Activated CD4-positive, alpha-beta T cell treated with anti-CD3 and anti-CD28 coated beads, Interleukin-2, amount 50 U/mL, for 1 hour (primary cell): ENCODE measurements at places on chromosomes 11 and 22.
A peak's percentile ranks its signal among the peaks of the same experiment; 100 is the strongest.

GRCh38 chr11:127345819-127346459 is 345.4 kb upstream of the KIRREL3 start:
- peak; percentile 6 for DNase-seq

DNA sequence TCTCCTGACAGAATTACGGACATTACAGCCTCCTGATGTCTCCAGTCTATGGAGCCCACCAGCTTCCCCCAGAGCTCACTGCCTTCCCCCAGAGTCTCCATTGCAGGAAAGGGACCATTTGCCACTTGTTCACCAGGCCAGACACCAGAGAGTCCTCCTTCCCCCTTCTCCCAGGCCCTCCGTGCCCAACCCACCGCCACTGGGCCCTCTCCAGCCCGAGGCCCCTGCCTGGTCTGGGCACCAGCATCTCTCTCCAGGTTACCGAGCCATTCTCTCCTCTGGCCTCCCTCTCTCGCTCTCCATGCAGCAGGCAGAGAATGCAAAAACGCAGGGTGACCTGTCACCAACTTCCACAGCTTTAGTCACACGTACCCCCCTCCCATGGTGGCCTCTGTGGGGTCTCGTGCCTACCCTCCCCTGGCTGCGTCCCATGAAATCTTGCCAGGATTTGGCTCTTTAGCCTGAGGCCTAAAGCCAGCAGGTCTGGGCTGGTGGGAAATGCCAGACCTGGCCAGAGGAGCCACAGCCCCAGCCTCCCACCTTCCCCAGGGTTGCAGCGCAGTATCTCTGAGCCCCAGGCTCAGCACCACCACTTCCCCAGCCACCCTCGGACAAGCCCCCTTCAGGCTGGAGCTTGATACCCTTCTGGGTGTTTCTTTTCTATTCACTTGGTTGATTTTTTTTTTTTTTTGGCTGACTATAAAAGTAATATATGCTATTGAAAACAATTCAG is 6.8 kb upstream of the SERPINH1 start:
- DNase-seq = no peak

GRCh38 chr11:112929432-112929831 is 31.8 kb upstream of the NCAM1 start:
- DNase-seq = no peak

DNA sequence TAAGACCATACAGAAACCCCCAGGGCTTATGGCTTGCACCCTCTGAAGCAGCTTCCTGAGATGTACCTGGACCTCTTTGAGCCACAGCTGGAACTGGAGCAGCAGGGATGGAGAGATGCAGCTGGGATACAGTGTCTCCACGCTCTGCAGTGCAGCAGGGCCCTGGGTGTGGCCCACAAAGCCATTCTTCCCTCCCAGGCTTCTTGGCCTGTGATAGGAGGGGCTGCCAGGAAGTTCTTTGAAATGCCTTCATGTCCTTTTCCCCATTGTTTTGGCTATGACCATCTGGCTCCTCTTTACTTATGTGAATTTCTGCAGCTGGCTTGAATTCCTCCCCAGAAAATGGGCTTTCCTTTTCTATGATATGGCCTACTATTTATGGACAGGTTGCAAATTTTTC is 37.1 kb upstream of the RAB38 start:
- DNase-seq = no peak

DNA sequence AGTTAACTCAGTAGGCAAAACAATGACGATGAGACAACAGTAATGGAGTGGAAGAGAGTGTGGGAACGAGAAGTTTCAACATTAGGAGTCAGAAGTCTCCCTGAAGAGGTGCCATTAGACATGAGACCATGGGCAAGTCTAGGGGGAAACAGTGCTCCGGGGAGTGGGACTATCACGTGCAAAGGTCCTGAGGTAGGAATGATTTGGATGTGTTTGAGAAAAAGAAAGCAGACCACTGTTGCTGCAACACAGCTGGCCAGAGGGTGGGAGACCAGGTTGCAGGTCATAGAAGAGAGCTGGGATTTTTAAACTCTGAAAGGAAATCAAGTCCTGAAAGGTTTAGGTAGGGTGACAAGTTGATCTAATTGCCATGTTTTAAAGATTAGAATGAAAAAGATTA is 63.0 kb downstream of the NAV2 start:
- no peak for DNase-seq

- no peak for DNase-seq
Measured at GRCh38 chr22:20449819-20450550, 12.4 kb upstream of the SCARF2 start.

DNA sequence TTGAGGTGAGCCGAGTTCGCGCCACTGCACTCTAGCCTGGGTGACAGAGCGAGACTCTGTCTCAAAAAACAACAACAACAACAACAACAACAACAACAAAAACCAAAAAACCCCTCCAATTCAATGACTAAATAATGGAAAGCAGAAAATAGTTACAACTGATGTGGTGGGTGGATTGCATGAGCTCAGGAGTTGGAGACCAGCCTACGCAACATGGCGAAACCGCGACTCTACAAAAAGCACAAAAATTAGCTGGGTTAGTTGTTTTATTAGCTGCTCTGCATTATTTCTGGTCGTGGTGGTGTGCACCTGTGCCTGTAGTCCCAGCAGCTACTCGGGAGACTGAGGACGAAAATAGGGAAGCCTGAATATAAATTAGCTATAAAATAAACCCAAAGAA is 2.6 kb upstream of the PATL1 start:
- no peak for DNase-seq

DNA sequence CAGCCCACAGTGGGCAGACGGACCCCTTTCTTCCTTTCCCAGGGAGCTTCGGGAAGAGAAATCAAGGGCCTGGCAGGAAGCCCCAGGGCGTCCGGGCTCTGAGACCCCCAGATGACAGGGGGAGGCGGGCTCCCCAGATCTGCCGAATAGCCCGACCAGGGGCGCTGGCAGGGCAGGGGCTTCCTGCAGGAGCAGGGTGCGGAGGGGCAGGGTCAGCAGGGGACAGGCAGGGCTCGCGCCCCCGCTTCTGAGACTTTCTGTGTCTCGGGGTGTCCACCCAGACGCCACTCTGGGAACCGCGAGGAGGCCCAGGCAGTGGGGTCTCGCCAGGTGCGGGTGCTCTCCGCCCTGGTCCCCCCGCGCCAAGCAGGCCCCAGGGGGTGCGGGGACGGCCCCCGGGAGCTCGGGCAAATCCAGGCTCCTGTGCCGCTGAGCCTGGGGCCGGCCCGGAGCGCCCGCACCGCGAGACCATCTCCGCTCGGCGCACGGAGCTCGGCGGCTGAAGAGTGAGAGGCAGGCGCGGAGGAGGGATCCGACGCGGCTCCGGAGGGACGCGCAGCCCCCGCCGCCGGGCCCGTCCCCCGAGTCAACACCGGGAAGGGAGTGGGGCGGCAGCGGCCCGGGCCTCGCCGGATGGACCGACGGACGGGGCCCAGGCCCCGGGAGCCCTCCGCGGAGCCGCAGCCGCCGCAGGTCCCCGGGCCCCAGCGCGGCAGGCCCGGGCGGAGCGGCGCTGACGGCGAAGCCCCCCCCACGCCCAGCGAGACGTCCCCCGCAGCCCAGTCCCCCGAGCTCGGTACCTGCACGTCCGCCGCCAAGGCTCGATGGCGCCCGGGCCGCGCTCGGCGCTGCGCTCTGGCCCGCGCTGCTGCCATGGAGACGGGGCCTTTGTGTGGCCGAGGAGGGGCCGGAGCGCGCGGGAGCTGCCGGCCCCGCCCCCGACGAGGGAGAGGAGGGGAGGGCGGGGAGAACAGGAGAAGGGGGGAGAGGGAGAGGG is at the start of gene PLXNB2:
Gene PLXNB2, minus strand, starts transcription at position 894 of the 997 bp plus-strand sequence. CDS start 17,062 bp downstream, outside the sequence.
- DNase-seq = no peak

GRCh38 chr11:123374622-123374968 is 55.5 kb upstream of the GRAMD1B start:
- no peak for DNase-seq
